ENCODE measurements at places on chromosomes 7 and 10. TPM values are rescaled to one million over a fixed set of nuclear protein-coding genes. Genes with fewer than 3 reads are reported as not detected.
A peak's percentile ranks its signal among the peaks of the same experiment; 100 is the strongest.

GRCh38 chr7:30135301-30136116 is 723 bp downstream of the MTURN start:
- peak; percentile 54 for DNase-seq

DNA sequence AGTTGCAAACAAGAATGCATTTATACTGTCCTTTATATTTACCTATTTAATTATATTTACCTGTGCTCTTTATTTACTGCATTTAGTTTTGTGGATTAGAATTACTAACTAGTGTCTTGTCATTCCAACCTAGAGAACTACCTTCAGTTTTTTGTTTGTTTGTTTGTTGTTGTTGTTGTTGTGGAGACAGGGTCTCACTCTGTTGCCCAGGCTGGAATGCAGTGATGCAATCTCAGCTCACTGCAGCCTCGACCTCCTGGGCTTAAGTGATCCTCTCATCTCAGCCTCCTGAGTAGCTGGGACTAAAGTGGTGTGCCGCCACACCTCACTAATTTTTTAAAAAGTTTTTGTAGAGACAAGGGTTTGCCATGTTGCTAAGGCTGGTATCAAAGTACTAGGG is 156.4 kb upstream of the AKR1E2 start:
- no peak for DNase-seq

DNA sequence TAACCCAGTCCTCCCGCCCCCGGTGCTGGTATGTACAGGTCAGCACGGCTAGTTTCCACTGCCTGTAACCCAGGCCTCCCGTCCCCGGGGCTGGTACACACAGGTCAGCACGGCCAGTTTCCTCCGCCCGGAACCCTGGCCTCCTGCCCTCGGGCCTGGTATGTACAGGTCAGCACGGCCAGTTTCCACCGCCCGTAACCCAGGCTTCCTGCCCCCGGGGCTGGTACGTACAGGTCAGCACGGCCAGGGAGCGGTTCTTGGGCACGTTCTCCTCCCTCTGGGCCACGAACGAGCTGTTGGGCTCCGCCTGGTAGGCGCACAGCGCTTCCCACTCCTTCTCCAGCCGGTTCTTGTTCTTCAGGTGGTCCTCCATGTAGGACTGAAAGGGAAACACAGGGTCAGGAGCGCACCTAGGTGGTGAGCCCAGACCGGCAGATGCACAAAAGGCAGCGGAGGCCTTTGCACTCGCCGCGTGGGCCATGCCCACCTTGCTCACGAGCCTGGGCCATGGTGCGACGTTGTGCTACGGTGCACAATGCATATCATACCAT is 284.4 kb downstream of the DNAJB6 start:
- DNase-seq: no peak

DNA sequence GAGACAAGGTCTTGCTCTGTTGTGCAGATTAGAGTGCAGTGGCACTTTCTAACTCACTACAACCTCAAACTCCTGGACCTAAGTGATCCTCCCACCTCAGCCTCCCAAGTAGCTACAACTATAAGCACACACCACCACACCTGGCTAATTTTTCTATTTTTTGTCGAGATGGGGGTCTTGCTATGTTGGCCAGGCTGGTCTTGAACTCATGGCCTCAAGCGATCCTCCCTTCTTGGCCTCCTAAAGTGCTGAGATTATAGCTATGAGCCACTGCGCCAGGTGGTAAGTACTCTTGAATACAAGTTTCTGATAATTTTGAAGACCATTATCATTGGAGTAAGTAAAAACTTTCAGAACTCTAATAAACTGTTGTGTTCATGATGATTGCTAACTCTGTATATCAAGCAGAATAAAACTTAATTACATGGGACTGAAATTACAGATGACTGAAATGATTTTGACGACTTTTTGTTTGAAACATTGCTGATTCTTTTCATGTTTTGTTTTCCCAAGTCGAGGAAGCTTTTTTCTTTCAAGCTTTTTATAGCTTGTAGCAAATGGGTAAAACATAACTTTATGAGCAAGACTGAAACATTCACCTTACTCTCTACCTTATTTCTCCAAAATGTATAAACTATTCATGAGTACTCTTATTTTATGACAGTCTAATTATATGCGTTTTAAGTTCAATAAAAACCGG is 14.6 kb downstream of the LARP4B start:
- no peak for DNase-seq

Gene SUN3
- not detected for total RNA-seq

Gene PLA2G12B
- not detected for total RNA-seq

DNA sequence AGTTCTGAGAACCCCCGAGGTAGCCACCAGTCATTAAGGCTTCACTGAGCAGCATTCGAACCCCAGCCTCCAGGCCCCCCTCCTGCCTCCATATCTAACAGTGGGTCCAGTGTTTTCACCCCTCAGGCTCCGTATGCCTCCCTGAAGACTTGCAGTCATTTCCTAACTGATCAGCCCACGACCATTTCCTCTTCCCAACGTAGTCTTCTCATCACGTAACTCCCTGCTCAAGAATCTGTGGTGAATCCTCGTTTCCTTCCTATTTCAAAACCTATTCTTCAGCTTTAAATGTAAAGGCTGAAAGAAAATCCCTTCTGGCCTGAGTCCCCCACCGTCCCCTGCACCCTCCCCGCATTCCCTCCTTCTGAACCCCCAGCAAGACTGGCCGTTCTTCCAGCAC is 21.1 kb downstream of the FRMD4A start:
- DNase-seq: no peak

DNA sequence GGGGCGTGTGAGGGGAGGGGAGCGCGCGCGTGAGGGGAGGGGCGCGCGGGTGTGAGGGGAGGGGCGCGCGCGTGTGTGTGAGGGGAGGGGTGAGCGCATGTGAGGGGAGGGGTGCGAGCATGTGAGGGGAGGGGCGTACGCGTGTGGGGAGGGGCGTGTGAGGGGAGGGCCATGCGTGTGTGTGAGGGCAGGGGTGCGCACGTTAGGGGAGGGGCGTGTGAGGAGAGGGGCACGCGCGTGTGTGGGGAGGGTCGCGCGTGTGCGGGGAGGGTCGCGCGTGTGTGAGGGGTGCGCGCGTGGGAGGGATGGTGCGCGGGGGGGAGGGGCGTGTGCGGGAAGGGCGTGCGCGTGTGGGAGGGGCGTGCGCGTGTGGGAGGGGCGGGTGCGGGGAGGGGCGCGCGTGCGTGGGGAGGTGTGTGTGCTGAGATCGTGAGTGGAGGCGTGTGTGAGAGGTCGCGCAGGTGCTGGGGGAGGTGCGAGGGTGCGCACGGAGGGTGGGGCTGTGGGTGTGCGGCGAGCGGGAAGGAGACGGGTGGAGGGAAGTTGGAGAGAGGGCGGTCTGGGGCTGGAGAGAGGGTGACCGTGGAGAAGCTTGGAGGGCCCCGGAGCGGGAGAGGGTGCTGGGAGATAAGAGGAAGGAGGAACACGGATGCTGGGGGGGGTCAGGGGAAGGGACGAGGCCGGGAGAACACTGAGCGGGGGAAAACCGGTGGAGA is 19.7 kb downstream of the MXI1 start:
- peak; percentile 74 for DNase-seq

Gene HMX3
- not detected for total RNA-seq

Gene PKD2L1
- total RNA-seq: not detected

DNA sequence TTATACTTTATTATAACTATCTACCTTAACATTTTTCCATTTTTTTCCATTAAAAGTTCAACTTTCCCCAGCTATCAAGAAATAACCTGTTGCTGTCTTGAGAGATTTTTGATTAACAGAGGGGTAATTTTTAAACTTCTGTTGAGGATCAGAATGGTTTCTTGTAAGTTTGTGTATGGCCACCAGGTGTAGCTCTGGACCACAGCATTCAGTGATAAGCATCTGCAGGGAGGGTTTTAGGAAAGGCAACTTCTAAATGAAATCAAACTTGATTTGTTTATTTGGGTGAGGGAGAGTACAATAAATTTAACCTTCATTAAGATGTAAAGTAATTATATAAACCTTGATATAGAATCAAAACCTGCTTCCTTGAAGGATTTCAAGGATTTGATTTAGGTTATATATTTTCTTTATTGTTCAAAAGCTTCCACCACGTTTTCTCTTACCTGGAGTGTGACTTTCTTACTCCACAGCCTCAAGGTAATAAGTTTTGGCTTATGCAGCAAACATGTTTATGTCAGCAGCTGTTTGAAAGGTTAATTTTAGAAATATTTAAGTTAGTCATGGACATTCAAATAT is 153.3 kb downstream of the STK31 start:
- DNase-seq: peak; percentile 46

- no peak for DNase-seq
Measured at GRCh38 chr10:80489371-80490112, 35.4 kb downstream of the TSPAN14 start.

Gene FAM25C
- not detected for total RNA-seq

Gene NXPH1
- total RNA-seq: not detected

Gene MINDY4
- 1.2 TPM for total RNA-seq

DNA sequence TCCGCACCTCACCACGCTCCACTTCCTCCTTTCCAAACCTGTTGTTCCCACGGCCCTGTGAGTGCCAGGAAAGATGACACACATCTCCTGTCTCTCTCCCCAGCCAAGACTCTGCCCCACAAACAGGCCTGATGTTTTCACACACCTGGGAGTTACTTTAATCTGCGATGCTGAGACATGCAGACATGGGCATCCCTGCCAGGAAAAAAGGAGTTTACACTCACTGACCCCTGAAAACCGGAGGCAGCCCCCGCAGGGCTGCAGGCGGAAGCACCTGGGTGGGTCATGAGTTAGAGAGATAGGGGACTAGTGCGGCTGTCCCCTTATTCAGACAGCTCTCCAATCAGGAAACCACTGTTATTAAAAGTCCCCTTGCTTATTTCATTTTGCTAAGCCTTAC is 106.4 kb upstream of the CARD11 start:
- DNase-seq: no peak

GRCh38 chr10:78502210-78502936 is 468.7 kb downstream of the RPS24 start:
- no peak for DNase-seq

Gene COL17A1
- total RNA-seq: not detected

GRCh38 chr7:33773053-33773452 is 132.3 kb upstream of the BMPER start:
- DNase-seq: no peak

GRCh38 chr10:33012306-33012705 is 54.3 kb upstream of the ITGB1 start:
- no peak for DNase-seq

GRCh38 chr10:61541960-61542359 is 88.8 kb upstream of the TMEM26 start:
- DNase-seq: no peak

Gene SPDYE6
- not detected for total RNA-seq

DNA sequence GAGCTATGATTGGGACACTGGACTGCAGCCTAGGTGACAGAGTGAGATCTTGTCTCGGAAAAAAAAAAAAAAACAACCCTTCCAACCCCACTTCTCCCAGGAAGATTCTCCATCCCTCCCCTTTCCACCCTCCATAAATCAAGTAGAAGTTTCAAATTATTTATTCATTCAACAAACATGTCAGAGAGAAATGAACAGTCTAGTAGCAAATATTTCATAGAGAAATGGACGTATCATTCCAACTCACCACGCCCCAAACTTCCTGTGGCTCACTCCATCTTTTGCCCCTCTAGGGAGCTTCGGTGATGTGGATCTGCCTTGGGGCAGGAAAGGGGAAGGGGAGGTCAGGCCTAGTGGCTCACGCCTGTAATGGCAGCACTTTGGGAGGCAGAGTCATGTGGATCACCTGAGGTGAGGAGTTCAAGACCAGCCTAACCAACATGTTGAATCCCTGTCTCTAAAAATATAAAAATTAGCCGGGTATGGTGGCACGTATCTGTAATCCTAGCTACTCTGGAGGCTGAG is 638 bp upstream of the TRAPPC14 start:
- peak; percentile 28 for DNase-seq

DNA sequence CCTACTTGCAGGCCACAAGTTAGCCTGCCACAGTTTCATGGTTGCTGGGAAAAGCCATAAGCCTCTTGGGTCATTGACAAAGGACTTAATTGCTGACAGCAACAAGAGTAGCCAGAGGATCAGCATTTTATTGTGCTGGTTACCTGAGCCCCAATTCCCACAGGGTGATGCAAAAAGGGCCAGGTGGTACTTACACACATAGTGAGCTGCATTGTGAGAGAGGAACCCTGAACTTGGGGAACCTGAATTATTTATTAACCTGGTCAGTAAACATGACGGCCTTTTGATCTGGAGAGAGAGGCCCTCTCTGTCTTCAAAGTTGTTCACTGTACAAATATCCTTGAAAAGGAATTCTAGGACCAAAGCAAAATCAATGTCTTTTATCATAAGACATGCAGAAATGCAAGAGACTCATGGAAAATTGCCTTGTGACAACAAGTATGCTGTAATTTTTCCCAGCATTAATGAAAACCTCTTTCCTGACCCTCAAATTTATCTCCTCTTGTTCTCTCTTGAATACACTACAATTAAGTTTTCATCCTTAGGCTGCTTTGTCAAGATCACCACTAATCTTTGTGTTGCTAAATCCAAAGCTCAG is 102.9 kb upstream of the PHYHIPL start:
- DNase-seq: no peak

Gene HECW1
- total RNA-seq: not detected

GRCh38 chr7:106177738-106178592 is 65.9 kb upstream of the SYPL1 start:
- DNase-seq: no peak

DNA sequence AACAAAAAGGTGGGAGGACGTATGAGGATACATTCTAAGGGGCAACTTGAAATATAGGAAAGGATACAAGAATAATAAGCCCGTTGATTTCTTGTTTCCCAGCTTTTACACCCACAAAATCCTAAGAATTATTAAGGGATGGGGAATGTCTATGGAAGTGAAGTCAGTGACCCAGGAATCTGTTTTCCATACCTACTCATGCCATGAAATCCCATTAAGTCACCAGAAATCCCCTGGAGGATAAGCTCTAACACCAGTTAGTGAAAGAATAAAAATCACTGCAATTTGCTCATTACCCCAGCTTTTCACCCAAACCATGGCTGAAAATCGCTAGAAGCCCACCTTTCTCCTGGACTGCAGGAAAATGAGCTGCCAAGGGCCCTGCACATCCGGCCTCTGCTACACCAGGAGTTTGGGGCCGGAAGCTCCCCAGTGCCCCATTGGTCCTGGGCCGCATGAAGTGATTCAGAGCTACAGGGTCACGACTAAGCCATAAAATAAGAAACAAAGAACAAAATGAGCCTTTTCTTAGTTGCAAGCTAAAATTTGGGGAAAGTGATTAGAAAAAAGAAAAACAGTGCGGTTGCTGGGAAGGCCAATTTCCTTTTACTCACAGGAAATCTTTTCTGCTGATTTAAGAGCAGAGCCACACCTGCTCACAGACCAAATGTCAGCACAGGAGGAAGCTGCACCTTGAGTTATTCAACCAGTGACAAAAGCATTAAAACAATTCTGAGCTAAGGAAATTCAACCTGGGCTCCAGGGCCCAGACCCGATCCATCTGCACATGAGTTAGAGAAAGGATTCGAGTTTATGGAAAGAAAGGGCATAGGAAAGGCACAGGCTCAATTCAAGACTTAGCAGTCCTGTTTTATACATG is 40.3 kb downstream of the HIPK2 start:
- DNase-seq: peak; percentile 74

Gene HOGA1
- total RNA-seq: not detected

DNA sequence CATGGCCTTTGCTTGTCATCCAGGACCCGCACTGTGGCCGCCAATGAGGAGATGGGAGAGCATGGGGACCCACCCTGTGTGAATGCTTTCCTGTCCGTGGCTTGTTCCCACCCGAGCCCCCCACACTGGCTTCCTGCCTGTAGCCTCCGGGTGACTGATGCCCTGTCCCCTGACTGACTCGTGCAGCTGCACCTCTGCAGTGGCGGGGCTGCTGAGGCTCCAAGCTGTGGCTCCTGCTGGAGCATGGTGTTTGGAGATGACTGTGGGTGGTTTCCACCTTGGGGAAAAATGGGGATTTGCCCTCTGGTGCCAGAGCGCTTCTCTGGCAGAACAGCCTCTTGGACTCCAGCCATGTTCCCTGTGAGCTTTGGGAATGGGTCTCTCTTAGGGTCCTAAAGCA is 2.1 kb downstream of the CAMK1D start:
- peak; percentile 52 for DNase-seq

Measured in activated naive CD4-positive, alpha-beta T cell treated with anti-CD3 and anti-CD28 coated beads for 36 hours (primary cell).